ENCODE measurements at places on chromosomes 12 and 14.

- no peak for DNase-seq
Observed at GRCh38 chr12:117919479-117919878, 49.3 kb downstream of the KSR2 start.

DNA sequence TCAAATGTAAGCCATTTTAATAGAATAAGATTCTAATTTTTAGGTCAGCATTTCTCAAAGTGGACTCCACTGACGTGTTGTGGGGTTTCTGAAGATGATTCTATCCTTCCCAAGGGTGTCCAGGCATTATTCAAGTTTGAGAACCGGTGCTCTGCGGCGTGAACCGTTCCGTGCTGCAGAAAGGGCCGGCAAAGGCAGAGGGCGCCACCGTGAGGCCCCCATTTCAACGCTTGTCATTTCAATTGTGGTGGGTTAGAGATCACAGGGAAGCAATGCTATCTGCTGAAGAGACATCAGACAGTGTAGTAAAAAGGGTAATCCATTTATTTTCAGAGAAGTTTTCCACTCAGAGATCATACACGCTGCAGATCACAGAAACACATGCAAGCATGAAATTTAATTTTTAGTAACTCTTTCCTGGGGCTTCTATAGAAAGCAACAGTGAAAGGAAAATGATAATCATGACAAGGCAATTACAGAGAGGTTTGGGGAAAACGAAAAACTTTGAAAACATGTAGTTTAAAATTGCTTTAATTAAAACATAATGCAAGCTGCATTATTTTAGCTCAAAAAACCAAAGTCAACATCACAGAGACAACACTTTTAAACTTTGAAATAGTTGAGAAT, 201.7 kb downstream of the EXOC5 start:
- DNase-seq, result peak; percentile 5

DNA sequence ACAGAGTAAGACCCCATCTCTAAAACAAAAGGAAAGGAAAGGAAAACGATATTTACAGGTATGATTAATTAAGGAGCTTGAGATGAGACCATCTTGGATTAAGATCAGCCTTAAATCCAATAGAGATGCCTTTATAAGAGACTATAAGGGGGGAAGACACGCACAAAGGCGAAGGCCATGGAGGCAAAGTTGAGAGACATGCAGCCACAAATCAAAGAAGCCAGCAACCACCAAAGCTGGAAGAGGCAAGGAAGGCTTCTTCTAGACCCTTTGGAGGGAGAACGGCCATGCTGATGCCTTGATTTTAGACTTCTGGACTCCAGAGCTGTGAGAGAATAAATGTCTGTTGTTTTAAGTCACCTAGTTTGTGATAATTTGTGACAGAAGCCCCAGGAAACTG, 39.6 kb upstream of the MED13L start:
- DNase-seq, result no peak

- no peak for DNase-seq
Observed at GRCh38 chr14:74910556-74910955, 12.5 kb downstream of the RPS6KL1 start.

DNA sequence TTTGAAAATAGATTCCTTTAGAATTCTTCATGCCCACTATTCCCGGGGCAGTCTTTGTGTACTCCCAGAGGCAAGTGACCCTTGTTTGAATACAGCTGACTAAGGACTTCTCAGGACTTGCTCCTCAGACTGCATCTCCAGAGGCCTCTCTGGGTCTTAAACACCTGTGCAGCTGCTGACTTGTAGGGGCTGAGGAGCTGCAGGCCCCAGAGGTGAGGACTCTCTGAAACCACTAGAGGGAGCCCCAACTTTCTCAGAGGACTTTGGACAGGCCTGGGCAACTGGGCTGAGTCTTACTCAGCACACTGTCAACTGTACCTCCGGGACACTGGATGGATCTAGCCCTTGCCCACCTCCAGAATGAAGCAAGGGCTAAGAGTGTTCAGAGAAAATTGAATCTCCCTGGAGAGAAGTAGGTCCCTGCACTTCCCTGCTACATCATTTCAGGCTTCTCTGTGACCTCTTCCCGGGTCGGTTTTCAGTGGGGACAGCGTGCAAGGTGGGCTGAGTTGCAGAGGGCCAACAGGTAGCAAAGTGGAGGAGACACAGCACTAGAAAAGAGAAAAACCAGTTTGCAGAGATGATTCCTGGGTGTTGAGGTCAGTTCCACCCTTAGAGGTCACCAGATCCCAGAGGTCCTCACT, 164.6 kb downstream of the TMEM117 start:
- no peak for DNase-seq

- DNase-seq, result no peak
Observed at GRCh38 chr12:110785240-110785639, 42.5 kb upstream of the PPP1CC start.

DNA sequence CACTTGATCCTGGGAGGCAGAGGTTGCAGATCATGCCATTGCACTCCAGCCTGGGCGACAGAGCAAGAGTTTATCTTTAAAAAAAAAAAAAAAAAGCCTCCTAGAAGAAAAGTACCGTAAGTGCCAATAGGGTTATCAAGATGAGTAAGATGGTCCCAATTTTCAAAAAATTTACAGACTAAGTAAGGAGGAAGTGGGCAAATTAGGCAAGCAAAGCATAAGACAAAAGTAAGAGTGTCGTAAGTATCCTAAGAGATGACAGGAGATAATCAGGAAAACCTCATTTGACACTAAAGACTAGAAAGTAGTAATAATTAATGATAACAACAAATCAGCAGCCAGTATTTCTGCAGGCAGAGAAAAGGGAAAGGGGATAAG, 12.2 kb downstream of the PYM1 start:
- no peak for DNase-seq

GRCh38 chr12:28795311-28795710, 353.8 kb upstream of the FAR2 start:
- no peak for DNase-seq

DNA sequence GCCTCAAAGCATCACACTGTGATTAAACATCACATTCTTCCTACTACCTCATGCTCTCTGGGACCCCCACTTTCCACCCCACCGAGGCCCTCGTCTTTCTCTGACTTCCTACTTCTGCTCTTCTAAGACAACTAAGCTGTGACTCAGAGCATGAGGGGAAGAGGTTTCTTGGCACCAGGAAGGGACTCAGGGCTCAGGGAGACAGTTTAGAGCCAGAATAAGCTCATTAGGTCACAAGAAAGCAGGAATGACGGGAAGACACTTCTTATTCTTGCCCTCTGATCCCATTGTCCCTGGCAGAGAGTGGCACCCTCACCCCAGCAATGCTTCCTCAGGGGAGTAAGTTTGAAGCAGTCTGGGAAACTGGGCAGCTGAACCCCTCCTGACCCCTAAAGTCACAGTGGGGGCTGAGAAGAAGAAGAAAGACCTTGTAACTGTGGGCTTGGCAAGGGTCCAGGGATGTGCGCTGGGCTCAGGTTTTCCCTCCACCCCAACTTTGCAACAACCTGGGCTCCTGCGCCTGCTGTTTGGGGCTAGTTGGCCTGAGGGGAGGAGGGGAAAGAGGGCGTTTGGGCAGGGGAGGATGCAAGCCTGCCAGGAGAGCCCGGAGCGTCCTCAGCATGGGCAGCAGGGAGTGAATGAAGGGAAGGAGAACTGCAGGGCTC, 64.6 kb upstream of the ACTN1 start:
- DNase-seq, result no peak

DNA sequence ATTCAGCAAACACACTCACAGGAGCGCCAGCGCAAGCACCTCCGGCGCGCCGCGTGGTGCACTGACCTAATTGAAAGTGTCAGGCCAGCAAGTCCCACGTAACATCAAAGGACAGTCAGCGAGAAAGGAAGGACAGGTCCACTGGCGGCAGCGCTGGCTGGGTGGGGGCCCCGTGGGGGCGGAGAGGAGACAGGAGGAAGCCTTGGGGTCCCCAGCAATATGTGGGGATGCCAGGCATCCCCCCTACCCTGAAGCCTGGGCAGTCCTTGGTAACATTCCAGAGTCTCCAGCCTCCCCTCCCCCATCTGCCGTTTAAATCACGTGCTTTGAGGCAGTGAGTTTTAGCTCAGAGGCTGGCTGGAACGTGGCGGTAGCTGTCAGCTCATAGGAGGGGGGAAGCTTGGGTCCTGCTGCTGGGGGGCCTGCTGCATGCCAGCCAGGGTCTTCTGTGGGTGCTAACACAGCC, 159.2 kb downstream of the CALM1 start:
- DNase-seq, result no peak

DNA sequence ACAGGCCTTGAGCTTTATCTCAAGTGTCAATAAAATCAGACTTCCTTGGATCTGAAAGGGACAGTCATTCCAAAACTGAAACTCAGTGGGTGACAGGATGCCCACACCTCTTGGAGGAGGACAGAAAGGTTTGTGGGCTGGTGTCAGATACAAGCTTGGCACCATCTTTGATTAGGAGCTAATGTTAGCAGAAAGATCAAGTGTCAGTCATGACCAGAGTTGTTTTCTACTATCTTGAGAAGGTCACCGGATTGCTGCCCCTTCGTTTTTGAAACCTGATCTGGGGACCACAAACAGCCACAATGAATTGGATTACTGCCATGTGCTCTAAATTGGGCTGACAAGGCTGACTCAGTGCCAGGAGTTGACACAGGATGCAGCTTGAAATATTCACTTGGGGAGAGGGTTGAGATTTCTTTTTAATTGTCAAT, 88.3 kb downstream of the OTOGL start:
- no peak for DNase-seq

DNA sequence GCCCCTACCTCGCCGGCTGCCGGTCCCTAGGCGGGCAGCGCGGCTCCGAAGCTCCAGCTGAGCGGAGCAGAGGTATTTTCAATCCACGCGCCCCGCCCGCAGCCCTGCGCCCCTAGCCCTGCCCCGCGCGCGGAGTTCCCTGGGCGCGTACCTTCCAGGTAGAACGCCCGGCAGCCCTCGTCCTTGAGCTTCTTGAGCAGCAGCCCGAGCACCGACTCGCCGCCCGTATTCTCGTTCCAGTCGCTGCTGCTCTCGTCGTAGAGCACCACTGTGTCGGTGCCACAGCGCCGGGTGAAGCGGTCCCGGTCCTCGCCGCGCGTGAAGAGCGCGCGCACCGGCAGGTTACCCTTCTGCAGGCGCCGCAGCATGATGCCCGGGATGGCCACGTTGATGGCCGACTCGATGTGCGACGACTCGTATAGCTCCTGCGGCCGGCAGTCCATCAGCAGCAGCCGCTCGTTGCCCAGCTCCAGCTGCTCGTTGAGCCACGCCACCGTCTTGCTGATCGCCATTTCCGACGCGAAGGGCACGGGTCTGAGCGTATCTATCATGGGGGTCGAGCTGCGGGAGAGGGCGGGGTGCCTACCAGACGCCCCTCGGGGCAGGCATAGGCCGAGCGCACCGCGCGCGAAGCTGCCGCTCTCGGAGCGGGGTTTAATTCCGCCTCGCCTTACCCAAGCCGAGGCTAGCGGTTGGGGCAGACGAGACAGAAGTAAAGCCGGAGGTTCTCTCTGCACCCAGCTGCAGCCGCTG, 636 bp downstream of the DUSP6 start:
- DNase-seq, result peak; percentile 29

- no peak for DNase-seq
Observed at GRCh38 chr14:90785876-90786450, 30.3 kb downstream of the TTC7B start.

DNA sequence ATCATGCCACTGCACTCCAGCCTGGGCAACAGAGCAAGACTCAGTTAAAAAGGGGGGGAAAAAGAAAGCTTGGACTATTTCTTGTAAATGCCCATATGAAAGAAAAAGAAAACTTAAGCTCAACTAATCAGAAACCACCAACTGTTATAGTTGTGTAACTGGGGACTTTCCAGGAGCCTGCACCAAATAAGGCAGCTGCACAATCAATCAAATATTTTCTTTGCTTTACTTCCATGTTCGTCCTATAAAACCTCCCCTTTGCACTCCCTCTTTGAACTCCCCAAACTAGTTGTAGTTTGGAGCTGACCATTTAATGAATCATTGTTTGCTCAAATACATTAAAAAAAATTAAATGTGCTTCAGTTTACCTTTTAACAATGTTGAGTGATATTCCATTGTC, 54.9 kb downstream of the OTOGL start:
- no peak for DNase-seq

GRCh38 chr12:28578361-28578760, 388.1 kb downstream of the CCDC91 start:
- no peak for DNase-seq

- no peak for DNase-seq
Observed at GRCh38 chr12:8987685-8988084, 1.7 kb upstream of the KLRG1 start.

DNA sequence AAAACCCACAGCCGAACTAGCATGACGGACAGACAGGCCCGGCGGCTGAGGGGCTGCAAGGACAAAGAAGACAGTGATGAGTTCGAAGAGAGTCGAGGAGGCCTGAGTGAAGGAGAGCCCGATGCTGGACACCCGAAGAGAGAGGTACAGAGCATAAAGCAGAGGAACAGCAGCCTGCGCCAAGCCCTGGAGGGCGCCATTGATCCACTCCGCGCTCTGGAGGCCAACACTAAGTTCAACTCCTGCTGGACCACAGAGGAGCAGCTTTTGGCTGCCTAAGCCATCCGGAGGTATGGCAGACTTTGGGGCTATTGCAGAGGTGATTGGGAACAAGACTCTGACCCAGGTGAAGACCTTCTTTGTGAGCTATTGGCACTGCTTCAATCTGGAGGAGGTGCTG, 7.8 kb upstream of the PLXNC1 start:
- DNase-seq, result peak; percentile 14

GRCh38 chr14:44041700-44042099, 465.4 kb downstream of the FSCB start:
- no peak for DNase-seq

DNA sequence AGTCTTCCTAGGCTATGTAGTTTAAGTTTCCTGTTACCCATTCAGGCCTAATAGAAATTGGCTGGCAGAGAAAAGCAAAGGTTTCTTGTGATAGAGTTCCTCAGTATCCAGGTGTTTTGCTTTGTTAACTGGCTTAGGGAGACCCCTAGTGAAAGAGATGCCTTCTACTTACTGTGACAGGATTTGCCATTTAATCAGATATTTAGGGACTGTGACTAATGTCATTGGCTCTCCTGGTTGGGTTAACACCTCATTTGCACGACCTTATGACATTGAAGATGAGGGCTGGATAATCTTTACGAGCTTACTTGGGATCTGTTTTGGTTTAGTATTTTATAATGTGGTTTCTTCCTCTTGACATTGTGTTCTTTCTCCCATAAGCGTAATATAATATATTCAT, 5.8 kb downstream of the MON2 start:
- DNase-seq, result no peak

DNA sequence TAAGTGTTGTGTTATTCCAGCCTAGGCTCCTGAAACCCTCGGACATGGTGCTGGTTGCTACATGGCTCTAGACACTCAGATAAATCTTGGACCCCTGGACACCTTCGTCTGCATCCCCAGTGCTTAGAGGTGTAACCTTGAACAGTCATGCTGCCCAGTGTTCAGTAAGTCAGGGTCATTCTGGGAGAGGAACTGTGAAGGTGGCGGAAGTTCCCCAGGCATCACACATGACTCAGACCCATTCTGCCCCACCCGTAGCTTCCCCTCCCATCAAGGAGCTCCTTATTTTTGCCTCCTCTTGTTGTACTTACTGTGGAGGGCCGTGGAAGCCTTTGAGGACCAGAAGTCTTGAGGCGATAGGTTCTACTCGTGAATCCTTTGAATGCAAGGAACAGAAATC, 18.1 kb upstream of the SSPN start:
- no peak for DNase-seq

GRCh38 chr12:40726366-40726765, 34.1 kb downstream of the CNTN1 start:
- DNase-seq, result no peak

- DNase-seq, result no peak
Observed at GRCh38 chr12:58396239-58396638, 454.9 kb downstream of the ATP23 start.

- no peak for DNase-seq
Observed at GRCh38 chr14:105622329-105622955, 96.1 kb downstream of the TMEM121 start.

Data from T-helper 17 cell (primary cell).